Coronary artery (tissue), 2 donors: ENCODE measurements at places on chromosomes 1 and 21.

- no peak for DNase-seq
Measured at GRCh38 chr1:55400508-55400907, 185.3 kb upstream of the USP24 start.

DNA sequence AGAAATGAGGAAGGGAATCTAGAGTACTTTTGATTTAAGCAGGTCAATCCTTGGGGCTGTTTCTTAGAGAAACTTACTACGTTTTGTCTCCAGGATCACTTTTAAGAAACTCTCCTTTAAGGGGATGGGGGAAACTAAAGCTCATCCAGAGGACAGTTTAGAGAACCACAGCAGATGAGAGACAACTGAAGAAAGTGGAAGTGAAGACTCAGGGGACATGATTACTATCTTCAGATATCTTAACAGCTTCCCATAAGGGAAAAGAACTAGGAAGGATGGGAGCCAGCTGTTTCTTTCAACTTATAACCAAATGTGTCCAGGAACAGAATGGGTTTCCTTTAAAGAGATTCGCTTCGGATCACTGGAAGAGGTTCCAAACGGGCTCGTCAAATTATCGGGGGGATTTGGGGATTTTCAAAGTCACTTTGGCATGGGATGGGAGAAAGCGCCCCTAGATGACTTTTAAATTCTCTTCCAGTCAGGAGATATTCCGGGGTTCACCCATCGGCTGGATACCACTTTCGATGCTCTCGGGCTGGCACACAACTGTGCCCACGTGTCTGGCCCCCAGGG lies 1.2 kb downstream of the SCMH1 start:
- DNase-seq = no peak

DNA sequence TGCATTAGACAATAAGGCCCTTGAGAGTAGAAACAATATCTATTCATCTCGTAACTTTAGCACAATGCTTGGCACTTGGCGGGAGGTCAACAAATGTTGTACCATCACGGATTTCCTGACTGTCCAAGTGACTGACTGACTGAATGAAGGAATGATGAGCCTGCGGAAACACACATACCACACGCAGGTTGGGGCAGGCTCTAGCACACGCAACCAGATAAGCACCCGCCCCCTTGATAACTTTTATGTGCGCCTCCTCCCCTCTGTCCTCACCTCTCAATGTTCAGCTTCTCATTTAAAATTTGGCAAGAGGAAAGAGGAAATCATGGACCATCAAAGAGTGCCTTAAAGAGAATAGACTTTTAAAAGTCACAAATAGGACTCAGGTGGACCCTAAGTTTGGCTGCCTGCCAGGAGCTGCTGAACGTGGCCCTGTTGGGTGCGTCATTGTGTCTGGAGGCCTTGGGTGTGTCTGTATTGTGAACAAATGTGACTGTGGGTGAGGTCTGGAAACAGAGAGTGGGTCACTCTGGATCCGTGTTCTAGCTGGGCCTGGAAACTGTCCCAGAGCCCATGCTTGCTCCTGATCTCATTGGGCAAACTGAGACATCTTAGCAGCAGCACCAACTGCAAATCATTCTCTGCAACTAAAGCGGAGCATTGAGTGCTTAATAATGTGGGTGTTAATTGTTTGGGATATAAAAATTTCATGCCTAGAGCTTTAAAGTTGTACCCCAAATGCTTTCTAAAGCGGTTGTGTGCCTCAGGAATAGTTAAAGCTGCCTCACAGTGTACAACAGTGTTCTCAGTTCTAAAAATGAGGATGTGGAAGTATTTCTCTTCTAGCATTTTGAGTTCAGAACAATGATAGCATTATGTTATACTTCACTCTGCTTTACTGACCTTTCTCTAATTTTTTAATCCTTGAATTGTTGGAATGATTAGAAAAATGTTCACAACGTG lies 47.6 kb upstream of the ABCG1 start:
- DNase-seq = no peak

GRCh38 chr1:154434346-154435085 lies 29.4 kb downstream of the IL6R start:
- peak; percentile 97 for DNase-seq

DNA sequence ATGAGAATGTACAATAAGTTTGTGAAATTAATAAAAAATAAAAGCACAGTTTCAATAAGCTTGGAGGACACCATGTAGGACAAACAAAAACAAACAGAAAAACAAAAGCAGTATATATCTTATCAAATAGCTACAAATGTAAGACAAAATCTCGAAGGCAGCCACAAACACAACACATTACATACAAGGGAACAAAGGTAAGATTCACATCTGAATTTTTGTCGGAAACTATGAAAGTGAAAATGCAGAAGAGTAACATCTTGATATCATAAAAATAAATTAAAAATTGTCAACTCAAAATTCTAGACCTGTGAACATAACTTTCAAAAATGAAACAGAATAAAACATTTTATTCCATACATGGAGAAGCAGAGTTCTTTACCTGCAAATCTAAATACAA lies 1049.5 kb upstream of the ADGRL2 start:
- DNase-seq = no peak

DNA sequence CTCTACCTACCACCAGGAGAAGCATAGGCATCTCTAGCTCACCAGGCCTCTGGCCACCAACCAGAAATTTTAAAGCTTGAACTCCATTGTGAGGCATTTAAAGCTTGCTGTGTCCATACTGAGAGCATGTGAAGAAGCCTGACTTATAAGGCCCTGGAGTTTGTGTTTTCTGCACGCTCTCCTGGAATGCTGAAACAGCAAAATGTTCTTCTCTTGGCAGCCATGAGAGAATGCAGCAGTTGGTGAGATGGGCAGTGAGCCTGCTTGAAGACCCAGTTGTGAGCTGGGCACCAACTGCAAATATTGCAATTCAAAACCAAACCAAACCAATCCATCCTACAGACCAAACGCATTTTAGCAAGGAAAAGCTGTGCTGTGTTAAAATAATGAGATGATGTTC lies 170.0 kb upstream of the IVNS1ABP start:
- no peak for DNase-seq

DNA sequence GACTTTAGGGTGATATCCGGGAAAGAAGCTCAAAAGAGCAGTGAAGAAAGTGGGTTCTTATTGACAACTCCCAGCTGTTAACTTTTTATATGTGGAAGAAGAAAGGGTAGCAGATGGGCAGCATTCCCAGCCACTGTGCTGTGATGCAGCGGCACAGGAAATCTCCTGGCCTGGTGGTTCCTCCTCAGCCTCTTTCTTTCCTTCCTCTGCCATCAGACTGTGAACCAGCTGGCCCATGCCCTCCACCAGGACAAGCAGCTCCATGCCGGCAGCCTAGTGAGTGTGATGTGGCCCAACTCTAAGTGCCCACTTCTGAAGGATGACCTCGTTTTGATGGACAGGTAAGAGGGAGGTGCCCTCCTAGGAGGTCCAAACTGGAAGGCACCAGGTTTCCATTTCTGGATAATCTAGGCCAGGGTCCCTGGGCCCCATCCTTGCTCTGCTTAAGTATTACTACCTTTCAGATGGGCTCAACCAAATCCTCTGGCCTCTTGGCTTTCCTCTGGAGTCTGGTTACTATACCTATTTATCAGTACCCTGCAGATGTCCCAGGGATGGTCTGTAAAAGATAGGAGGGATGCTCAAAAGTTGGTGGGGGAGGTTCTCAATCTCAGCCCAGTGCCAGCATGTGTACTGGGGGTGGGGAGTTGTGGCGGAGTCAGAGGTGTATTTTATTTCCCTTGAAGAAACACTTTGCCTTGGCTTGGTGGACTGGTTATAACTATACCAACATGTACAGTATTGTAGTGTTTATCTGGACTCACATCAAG lies 17.0 kb downstream of the MFN2 start:
- DNase-seq = no peak

GRCh38 chr21:39568361-39568760 lies 44.4 kb upstream of the B3GALT5 start:
- no peak for DNase-seq

DNA sequence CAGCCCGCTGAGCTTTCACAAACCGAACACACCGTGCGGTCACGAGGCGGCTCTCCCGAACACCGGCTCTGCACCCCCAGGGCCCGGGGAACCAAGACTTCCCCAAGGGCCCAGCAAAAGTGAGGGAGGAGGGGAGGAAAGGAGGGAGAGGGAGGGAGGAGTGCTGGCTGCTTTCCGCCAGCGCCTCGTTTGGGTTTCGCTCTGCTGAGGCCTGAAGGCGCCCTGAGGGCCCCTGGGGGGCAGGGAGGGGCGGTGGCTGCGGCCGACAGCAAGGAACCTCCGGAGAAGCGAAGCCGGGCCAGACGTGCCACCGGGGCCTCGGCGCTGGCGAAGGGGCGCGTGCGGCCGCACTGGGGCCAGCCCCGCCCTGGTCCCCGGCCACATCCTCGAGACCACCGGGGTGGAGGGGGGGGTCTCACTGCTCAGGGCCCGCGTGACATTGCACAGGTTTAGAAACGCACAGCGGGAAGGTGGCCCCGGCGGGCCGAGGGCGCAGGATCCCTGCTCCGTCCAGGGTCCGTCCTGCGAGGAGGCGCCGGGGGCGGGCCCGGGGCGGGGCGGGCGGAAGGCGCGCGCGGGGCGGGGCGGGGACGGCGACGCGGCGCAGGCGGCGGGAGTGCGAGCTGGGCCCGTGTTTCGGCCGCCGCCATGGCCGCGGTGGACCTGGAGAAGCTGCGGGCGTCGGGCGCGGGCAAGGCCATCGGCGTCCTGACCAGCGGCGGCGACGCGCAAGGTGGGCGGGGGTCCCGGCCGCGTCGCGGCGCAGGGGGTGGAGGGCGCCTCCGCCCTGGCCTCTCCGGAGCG lies at the start of gene PFKL:
Gene PFKL, plus strand, starts transcription at position 596 of the 804 bp plus-strand sequence. Its CDS starts 53 bp downstream, at position 649.
- no peak for DNase-seq

- DNase-seq = no peak
Measured at GRCh38 chr1:216221260-216221700, 202.0 kb downstream of the USH2A start.

DNA sequence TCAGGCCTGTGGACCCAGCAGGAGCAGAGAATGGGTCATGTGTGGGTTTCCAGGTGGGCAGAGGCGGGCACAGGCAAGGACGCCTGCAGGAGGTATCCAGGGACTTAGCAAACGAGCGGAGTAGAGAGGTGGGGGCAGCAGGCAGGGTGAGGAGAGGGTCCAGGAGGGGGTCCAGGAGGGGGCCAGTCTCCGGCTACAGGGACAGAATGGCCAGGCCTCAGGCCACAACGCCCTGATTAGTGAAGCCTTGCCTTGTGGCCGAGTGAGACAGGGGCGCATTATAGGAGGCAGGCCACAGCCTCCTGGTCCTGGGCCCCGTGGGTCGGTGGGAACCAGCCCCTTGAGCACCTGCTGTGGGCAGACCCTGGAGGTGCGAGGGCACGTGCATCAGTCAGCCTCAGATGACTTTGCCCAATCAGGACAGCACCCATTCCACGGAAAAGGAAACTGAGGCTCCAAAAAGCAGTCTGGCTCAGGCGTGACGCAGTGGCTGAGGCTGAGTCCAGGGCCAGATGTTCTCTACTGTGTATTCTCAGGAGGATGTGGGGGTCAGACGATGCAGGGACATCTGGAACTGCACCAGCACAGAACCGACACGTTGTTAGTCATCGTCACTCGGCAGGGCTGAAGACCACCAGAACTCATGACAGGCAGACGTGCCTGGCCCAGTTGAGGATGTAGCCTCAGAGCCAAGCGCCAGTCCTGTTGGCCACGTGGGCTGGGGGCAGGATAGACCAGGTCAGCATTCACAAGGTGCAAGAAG lies 113.7 kb downstream of the CRYAA start:
- DNase-seq = no peak

DNA sequence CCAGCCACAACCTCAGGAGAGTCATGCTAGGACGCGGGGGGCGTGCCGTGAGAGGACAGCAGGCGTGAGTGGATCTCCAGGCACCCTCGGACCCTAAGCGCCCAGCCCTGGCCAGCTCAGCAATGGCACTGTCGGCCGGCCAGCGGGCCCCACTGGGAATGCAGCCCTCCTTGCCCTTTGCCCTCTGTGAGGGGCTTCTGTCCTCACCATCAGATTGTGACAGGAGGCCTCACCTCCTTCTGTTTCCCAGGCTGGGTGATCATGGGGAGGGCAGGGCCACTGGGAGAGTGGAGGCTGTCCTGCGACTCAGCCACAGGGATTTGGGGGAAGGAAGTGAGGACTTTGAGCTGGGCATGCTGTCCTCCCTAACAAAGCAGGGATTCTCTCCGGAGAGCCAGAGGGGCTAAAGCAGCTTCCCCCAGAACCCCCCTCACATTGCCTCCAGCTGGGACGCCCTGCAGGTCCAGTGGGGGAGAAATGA lies 6.6 kb upstream of the LRRC3 start:
- no peak for DNase-seq

GRCh38 chr1:89287181-89288050 lies 14.8 kb upstream of the GBP5 start:
- no peak for DNase-seq

DNA sequence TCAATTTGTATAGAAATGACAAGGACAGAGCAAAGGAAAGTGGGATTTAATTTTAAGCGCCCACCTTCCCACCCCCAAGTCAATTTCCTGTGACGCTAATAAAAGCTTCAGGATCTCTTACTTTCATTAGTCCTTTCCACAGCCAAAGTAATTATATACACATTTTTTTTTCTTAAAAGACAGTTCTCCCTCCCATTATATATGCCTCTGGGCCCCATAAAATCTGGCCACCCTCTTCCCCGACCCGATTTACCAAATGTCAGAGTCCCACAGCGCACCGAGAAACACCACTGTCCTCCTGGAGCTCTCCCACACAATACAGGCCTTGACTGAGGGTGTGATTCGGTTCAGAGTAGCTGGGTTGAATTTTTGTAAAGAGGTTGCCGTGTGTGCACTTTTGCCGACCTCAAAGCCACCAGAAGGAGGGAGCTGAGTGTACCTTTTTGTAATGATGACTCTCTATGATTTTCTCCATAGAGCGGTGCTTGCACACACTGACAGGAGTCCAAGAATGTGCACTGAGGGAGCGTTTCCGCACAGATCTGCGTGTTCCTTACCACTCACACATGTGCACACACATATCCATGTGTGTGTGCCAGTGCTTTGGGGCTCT lies 26.2 kb upstream of the IL10 start:
- DNase-seq = no peak

- no peak for DNase-seq
Measured at GRCh38 chr21:16522548-16522947, 792.8 kb downstream of the USP25 start.

DNA sequence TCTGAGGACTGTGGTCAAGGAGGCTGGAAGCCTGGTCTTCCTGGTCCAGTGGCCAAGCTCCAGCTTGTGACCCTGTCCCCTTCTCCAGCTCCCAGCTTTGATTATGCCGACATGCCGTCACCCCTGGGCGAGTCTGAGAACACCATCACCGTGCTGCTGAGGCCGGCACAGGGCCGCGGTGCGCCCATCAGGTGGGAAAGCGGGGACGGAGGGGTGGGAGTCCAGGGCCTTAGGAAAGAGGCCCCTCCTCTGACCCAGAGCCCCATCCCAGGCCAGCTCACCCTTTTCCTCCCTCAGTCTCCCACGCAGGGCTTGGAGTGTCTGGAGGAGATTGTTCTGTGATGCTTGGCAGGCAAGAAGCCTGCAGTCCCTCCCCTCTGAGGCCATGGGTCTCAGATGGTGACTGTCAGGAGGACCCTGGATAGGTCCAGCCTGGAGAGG lies 43.6 kb downstream of the PTPRU start:
- no peak for DNase-seq
